ENCODE measurements at places on chromosomes 1 and 21.

DNA sequence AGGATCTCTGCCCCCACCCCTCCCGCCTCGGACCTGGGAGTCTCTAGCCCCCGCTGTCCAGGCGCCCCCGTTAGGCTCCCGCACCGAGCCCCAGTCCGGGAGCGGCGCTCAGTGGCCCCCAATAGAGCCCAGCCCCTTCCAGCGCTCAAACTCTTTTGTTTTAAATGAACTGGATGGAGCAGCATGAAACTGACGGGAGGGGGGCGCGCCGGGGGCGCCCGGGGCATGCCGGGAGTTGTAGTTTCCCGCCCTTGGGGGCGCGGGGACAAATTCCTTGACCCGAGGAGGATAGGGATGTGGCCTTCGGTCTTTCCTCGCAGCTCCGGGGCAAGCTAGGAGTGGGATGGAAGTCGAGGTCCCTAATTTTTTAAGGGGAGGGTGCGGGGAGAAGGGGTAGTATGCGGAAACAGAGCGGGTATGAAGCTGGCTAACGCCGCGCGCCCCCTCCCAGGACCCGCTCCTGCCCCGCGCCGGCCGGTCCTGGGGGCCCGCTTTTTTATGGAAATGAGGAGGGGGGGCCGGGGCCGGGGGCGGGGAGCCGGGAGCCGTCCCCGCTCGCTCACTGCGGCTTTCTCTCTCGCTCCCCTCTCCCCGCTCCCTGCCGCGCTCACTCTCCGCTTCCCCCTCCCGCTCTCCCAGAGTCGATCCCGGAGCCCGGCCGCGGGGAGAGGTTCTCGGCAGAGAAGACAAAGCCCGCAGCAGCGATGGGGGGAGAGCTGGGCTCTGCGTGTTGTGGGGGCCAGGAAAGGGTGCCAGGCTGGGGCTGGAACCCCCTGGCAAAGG lies at the start of gene MEX3A:
Gene MEX3A (minus strand): TSS at position 157 of the 783 bp plus-strand sequence. CDS start 467 bp downstream, outside the sequence.
- DNase-seq = peak; percentile 65

- DNase-seq = no peak
Observed at GRCh38 chr1:157239936-157240335, 101.7 kb upstream of the ETV3 start.

DNA sequence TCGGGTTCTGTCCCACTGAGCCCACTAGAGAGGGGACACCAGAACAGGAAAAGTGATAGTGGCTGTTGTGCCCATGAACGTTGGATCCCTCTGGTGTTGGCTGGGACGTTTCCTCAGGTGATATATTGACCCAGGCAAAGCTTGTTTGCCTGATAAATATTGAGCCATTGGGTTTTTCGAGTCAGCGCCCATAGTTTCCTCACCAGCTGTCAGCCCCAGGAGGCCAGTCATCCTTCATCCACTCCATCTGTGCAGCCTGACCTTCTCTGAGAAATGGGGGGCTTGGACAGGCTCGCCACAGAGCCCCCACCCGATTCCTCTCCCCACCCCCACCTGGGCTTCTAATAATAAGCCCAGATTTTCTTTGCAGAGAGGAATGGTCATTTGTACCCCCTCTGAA lies 13.3 kb downstream of the DISP3 start:
- no peak for DNase-seq

DNA sequence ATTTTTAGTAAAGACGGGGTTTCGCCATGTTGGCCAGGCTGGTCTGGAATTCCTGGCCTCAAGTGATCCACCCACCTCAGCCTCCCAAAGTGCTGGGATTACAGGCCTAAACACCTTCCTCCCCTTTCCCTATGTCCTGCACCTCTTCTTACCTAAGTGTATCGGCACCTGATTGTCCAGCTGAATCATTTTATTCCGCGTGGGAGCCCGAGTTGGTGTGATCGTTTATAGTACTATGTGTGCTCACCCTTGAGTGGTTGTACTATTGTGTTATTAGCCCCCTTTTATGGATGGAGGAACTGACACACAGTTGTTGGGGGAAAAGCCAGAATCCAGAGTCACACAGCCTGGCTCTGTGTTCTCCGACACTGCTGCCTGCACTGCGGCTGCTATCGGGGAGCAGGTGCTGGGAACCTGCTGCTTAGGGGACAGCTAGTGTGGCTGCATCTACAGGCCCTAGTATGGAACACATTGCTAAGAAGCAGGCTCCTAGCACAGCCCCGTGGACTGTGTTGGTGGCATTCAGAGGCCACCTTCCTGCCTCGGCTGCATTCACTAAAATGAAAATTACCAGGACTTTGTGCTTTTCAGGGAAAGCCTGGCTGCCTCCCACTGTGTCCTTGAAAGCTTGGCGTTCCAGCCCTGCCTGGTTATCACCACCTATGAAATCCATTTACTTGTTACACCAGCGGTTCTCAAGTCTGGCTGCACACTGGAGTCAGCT lies 21.6 kb downstream of the ENO1 start:
- no peak for DNase-seq

DNA sequence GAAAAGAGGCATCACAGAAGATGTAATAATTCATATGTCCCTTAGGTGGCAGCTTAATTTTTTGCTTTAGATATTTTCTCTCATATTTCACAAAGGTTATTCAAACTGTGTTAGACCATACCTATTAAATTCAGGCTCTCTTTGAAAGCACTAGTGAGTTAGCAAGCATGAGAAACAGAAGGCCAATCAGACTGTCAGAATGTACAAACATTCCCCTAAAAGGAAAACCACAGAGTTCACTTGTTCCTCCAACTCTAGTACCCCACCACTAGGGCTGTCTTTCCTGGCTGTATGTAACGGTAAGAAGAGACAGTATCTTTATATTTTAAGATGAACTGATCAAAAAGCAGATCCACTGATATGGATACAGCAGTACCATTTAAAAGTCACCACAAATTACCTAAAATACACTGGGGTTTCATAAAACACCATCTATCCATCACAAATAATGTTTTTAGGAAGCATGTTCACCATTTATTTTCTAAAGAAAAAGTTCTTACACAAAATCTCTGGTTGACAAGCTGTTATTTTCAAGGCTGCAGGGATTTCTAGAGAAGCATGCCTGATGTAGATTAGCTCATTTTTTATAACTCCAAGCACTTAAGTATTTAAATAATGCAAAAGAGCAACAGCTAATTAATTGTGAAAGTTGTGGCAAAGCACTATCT lies 1.8 kb downstream of the ARPC5 start:
- DNase-seq = peak; percentile 74

DNA sequence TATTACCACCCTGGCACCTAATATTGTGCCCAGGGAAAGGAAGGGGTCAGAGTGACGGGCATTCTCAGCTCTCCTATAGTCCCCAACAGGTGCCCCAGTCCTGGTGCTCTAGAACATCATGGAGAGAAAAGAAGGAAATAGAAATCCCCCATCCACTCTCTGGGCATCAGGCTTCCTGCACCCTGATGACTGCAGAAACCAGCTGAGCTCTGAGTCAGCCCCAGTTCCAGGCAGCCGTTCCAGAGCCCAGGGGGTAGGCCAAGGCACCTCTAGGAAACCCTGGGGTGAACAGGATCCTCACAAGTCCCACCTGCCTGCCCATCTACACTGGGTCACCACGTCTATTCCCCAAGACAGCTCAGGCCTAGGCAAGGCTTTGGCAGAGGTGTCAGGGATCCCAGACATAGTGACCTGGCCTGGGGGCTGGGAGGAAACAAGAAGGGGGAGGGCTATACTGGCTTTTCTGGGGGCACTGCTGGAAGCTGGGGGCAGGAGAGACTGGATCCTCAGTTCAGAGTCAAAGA lies 709 bp downstream of the NECTIN4 start:
- DNase-seq = no peak

DNA sequence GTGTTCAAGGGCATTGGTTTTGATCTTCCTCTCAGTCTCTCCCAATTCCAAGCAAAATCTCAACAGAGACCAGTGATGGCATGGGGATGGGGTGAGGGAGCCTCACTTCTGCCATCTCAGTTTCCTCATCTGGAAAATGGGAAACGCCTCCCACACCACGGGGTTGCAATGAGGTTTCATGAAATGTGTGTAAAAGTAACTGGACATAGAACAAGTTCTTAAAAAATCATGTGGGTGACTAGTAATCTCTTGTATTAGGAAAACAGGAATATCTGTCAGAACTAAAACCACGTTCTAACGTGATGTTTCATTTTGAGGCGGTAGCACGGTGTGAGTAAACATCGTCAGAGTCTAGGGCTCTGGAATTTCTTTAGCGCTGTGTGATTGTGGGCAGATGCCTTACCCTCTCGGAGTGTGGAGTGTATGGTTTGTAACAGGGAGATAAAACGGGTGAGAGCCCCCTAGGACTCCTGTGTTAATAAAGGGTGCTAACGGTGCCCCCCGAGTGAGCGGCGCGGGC lies 55.5 kb upstream of the DNAJC6 start:
- no peak for DNase-seq

GRCh38 chr1:174209347-174210187 lies 50.2 kb downstream of the RABGAP1L start:
- no peak for DNase-seq

- DNase-seq = no peak
Observed at GRCh38 chr1:184626076-184627006, 128.3 kb downstream of the EDEM3 start.

DNA sequence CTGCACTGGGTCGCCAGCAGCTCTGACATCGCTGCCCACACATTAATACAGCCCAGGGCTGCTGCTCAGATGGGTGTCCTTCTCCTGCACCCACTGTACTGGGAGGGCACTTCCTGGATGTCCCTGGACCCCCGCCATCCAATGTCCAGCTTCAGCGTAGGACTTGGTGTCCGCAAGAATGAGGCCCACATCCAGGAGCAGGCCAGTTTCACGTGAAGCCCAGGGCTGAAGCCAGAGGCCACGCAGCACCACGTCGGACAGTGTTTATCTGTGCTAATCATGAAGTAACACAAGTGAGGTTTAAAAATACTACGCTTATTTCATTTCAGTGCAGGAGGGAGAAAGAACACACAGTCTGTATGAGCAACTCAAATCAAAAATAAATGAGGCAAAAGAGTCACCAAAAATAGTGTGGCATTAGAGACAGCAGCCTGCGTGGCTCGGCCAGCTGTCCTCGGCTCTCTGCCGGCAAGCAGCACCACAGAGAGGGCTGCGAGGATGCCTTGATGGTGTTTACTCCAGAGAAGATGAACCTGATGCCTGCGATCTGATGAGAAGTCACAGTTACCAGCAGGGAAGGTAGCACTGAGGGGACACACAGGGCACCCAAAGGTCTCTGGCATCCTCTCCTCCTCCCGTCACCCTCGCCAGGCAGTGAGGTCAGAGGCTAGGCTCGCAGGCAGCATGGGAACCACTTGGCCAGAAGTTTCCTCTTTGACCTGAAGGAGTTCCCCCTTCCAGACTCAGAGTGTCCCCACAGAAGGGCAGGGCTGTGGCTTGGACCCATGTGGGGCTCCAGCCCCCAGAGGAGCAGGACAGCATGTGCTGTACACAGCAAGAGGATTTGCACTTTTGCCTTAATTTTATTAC lies 22.1 kb upstream of the NPHP4 start:
- no peak for DNase-seq

GRCh38 chr1:163834778-163835177 lies 513.0 kb downstream of the NUF2 start:
- DNase-seq = no peak

DNA sequence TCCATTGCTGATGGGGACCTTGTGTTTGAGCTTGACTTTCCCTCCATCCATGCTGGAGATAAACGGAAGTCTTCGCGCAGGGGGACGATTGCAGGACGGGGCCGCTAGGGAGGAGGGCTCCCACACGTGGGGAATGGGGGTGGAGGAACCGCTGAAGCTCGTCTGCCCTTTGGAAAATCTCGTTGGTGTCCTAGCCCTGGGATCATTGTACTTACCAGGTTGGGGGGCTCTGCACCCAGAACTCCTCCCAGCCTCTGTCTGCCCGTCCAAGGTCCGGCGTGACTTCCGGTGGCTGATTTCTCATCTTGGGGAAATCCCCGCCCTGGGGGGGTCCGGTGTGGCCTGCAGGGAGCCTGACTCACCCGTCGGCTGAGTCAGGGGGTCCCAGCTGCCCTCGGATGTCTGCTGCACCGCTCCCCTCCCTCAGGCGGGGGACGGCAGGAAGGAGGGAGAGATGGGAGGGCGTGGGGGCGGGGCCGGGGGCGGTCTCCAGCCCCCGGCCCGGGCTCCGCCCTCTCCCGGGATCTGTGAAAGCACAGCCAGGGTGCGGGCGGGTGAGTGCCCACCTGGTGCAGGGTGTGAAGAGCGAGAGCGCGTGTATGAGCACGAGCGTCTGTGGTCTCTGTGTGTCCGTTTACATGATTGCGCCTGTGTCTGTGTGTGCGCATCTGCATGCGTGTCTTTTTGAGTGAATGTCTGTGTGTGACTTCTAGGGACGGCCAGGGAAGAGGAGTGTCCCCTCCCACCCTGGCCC lies 35.8 kb downstream of the PIK3CD start:
- DNase-seq = peak; percentile 69

- DNase-seq = no peak
Observed at GRCh38 chr21:24628536-24628935, 978.7 kb downstream of the MRPL39 start.

GRCh38 chr1:226808501-226808900 lies 61.9 kb upstream of the PSEN2 start:
- DNase-seq = no peak

- no peak for DNase-seq
Observed at GRCh38 chr1:170720661-170721060, 56.7 kb downstream of the PRRX1 start.

Data from CD4-positive, alpha-beta T cell treated with Interleukin-10 for 1 hour (primary cell).